Bronchial epithelial cell (primary cell): ENCODE measurements at places on chromosomes 12 and 14. TPM values are rescaled to one million over a fixed set of nuclear protein-coding genes. Genes with fewer than 3 reads are reported as not detected.

Gene PA2G4
- 168 and 172 TPM in 2 replicates for total RNA-seq

Gene HPD
- 0.79 TPM in 1 of 2 replicates, not detected in the other for total RNA-seq

Gene KRT8
- total RNA-seq, result 146 and 309 TPM in 2 replicates

Gene TCP11L2
- total RNA-seq, result 31.6 and 43.9 TPM in 2 replicates

Gene KLRB1
- not detected in 2 replicates for total RNA-seq

DNA sequence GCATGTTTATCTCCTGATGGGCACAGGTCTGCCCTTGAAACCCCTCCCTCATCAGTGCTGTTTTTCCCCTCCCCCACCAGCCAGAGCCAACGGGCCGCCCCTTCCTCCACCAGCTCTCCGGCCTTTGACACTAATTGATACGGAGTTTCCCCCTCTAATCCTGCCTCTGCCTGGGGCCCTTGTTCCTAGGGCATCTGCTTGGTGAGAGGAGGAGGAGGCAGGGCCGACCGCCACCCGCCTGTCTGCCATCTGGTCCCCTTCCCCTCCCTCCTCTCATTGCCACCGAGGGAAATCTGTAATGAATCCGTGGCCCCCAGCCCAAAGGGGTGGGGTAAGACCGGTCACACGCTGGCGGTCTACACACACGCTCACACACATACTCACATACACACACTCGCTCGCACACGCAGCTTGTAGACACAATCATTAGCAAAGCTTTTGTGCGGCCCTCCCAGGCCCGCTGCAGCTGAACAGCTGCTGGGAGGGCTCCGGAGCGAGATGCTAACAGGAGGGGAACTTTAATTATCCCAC is 27.4 kb downstream of the SRRM4 start:
- DNase-seq, result no peak

DNA sequence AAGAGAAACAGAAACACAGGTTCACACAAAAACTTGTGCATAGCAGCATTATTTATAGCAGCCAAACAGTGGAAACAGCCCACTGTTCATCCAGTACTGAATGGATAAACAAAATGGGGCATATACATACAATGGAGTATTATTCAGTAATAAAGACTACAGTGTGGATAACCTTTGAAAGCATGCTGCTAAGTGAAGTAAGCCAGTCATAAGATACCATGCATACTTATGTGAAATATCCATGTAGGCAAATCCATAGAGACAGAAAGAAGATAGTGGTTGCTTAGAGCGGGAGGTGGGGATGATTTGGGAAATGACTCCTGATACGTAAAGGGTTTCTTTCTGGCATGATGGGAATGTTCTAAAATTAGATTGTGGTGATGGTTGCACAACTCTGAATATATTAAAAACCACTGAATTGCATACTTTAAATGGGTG is 99.4 kb downstream of the CRADD start:
- no peak for DNase-seq

- no peak for DNase-seq
These were observed 33.4 kb upstream of the FAM181A start for GRCh38 chr14:93893661-93894261.

DNA sequence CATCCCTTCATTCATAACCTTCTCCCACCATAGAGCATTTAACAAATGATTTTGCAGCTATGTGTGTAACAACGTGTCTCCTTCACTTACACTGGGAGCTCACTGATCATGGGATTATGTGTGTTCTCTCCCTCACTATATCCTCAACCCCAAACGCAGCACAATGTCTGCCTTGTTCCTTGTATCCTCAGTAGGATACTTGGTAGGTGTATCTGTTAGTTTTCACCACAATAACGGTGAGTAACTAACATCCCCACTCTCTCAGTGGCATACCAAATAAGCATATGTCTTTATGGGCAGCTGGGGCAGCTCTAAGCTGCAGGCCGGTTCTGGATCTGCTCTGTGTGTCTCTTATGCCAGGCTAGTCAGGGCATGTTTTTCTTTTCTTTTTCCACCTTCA is 166.7 kb upstream of the PWP1 start:
- peak; percentile 13 for DNase-seq

DNA sequence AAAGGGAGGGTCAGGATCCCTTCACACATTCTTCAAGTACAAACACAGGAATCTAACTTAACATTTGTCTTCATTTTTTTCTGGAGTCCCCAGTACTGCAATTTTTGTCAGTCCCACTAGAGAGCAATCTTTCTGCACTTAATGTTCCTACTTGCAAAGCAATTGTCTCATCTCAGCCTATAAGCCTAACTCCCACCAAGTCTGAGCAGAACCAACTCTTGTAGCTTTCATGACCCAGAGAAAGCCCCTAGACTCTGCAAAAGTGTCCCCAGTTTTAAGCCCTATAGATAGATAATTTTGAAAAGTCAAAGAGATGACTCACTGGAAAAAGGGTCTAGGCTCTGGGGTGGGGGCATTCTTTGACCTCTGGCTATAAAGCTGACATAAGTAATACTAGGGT is 1.8 kb upstream of the ZBTB39 start:
- DNase-seq, result peak; percentile 73

- no peak for DNase-seq
These were observed 11.1 kb upstream of the CMAS start for GRCh38 chr12:22034709-22035506.

GRCh38 chr12:114741940-114742339 is 58.0 kb upstream of the TBX3 start:
- no peak for DNase-seq

DNA sequence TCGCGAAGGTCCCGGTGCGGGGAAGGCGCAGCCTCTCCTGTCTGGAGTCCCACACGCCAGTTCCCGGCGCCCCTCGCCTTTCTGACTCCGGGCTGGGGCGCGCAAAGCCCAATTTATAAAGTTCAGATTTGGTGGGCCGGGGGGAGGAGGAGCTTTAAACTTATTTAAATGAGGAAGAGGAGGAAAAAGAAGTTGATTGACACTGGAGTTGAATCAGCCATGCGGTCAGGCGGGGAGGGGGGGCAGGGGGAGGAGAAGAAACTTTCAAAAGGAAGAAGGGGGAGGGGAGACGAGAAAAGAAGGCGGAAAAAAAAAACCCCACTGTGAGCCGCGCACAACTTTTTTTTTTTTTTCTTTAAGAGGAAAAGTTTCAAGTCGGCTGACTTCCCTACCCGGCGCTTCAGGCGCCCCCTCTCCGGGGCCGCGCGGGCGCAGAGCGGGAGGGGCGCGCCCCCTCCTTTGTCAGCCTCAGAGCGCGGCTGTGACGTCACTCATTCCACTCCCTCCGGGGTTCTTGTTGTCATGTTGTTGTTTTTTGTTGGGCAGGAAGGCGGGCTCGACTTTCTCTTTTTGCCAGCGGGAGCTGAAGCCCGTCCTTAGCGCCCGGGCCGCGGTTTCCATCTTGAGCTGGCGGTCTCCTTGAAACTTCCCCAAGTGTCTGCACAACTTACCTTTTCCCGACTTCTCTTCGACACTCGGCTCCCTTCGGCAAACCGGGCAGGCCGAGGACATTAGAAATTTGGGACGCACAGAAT is at the start of gene ZFP36L1:
Gene ZFP36L1 (minus strand): TSS at position 89 of the 755 bp plus-strand sequence. CDS start 129 bp downstream, outside the sequence.
- DNase-seq, result peak; percentile 88
